ENCODE measurements at places on chromosomes 13 and 19.

DNA sequence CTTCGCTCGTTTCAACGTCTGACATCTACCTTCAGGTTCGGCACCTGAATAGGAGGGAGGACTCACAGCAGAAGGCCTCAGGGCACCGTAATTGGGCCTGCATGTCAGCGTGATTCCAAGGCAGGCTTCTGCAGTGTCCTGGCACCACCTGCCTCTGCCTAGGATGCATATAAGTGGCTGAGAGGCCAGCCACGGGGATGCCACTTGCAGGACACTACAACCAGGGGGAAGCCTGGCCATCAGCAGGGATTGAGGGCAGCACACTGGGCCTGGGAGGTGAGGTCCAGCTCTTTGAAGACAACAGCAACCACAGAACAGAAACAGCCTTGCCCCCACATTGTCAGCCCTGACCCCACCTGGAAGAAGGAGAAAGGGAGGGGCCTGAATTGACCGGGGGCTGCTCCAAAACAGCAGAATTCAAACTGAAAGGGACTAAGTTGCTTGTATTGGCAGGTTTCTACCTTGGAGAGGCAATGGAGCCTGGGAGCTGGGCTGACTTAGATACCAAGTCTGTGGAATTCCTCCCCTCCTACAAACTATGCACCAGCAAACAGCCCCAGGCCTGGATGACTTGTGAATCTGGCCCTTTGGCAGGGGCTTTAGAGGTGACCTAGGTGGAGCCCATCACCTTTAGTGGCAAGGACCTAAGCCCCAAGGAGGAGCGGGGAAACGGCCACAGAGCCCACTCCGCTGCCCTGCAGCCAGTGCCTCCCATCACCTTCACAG, 34.1 kb upstream of the POMP start:
- DNase-seq = no peak

DNA sequence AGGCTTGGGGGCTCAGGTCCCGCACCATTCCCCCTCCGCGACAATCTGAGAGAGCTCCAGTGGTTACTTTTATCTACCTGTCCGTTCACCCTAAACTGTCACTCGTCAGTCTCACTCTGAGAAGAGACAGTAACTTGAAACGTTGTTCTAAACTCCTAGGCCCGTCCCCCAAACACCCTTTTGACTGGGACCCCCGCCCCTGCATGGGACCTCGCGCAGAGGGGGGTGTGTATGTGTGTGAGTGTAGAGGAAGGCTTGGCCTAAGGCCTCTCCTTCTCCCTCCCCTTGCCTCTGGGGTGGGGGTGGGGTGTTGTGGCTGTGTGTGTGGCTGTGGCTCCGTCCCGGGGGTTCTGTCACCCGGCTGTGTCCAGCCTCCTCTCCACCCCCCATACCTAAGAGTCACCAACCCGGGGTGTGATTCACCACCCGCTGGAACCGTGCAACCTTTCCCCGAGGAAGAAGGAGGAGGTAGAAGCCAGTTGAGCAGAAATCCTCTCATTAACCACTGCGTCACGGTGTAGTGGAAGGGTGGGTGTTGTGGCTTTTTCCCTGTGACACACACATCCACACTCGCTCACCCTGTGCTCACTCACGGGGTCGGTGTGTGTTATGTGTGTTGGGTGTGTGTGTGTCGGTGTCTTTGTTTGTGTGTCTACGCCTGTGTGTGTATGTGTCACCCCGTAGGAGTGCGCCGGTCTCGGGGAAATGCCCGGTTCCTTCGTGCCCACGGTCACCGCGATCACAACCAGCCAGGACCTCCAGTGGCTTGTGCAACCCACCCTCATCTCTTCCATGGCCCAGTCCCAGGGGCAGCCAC, 2.4 kb downstream of the FOSB start:
- no peak for DNase-seq

GRCh38 chr19:49422407-49423070, 702 bp downstream of the PTH2 start:
- DNase-seq = peak; percentile 43

- no peak for DNase-seq
Measured at GRCh38 chr19:47227352-47228167, 3.4 kb downstream of the BBC3 start.

Measured in NCI-H187 (cell line).